ENCODE measurements at places on chromosomes 3 and 15. TPM values are rescaled to one million over a fixed set of nuclear protein-coding genes. Genes with fewer than 3 reads are reported as not detected.

DNA sequence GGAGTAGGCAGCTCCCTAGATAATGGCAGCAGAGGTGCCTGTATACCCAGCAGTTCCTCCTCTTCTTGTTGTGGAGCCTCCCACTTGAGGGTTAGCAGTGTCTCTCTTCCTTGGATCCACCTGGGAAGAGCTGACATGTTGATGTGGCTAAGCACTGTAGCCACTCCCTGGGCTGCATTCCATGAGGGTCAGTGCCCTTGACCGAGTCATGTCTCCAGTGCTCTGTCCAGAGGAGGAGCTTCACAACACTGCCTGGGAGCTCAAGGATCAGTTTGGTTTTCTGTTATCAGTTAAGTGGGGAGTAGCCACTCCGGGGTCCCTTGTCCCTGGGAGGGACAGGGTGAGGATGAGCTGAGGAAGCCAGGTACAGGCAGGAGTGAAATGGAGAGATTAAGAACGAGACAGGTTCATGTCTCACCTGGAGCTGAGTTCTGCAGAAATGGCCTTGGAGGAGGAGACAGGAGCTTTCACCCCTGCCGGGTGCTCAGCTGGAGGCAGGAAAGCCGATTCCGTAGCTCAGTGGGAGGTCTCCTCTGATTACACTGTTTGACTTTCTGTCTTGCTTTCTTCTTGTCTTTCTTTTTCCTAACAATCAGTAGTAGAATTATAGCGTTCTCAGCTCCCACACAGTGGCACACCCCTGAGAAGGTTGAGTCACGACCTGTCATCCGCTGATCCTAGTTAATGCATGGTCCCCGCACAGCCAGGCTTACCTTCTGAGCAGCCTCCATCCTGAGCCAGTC, 57.9 kb upstream of the SEC22A start:
- no peak for DNase-seq

DNA sequence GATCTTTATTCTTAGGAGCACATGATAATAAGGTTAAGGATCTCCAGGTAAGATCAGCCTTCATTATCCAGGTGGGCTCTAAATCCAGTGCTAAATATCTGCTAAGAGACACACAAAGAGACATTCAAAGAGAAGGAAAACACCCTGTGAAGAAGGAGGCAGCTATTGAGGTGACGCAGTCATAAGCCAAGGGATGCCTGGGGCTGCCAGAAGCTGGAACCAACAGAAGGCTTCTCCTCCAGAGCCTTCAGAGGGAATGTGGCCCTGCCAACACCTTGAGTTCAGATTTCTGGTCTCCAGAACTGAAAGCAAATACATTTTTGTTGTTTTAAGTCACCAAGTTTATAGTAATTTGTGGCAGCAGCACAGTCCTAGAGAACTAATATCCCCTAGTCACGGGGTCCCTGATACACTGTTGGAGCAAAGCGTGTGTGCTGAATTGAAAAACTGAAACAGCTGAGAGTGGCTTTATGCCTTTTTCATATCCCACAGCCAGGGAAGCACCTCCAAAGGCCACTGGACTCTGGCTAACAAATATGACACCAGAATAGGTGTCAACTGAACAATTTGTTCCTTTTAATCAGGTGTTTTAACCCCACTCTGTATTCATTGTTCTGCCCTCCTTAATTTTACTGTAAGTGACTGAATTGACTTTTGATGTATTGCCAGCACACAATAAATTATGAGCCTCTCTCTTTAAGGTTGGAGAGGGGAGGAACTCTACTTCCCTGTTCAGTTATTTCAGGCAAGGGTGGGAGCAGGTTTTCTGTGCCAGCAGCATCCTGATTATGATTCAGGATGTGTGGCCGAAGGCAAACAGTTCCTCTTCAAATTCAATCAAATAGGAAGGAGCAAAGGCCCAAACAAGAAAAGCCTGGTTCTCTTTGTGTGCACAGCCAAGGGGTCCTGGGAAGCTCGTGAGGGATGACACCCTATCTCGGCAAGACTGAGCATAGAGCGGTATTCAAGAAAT, 151.8 kb upstream of the HES1 start:
- DNase-seq: no peak

DNA sequence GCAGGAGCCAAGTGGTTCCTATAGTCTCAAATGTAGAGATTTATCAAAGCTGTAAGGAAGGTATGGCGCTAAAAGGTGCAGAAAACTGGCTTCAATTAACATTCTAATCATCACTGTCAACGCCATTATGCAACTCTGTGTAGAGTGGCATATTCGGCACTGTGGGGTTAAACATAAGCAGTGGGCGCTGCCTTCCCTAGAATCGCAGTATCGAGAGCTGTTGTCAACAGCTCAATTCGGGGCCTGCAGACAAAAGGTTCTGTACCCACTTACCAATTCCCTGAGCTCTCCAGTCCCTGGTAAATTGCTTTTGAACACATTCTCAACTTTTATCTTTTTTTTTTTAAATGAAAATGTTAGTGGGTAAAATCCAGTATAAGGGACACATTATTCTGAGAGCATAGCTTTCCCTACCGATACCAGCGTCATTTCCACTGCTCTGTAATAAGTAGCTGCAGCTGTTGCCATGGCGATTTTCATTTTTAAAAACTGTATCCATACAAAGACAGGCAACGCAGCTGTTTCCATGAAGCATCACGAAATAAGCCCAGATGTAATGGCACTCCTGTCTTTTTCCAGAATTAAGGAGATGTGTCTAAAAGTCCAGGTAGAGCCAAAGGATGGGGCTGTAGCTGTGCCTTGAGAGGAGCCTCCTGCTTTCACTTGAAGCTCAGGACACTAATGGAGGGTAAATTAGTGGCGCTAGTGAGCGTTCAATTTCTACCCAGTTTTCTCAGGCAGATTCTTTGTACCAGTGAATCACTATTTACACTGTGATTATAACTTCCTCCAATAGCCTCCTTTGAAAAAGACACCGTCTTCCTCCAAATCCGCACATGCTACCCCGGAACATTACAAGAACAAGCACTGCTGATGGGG, 250.3 kb downstream of the SLC9A9 start:
- no peak for DNase-seq

GRCh38 chr15:28983432-28984311, 97.9 kb downstream of the APBA2 start:
- no peak for DNase-seq

DNA sequence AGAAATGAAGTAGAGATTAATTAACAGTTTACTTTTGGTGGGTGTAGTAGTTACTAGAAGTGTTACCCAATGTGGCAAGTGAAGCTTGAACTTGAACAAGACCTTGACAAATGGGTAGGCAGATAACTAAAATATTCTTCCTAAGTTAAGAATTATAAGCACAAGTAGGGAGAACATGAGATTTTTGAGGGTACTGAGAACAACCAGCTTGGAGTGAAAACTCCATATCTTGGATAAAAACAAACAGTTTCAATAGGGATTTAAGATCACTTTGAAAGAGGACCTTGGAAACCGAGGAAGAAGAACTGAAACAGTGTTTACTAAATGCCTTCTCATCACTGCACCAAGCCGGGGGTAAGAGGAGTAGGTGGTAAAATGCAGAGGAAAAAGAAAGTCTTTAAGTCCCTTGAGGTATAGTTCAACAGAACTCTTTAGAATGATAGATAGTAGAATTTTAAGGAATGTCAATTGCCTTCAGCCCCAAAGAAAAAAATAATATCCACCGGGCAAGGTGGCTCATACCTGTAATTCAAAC, 496.7 kb downstream of the NAALADL2 start:
- no peak for DNase-seq

- DNase-seq: no peak
These were observed 140.7 kb downstream of the MECOM start for GRCh38 chr3:169522595-169523529.

OR5K2 gene
- polyA plus RNA-seq: 0.16 TPM

GRCh38 chr3:3516384-3516783, 282.8 kb upstream of the LRRN1 start:
- DNase-seq: no peak

HRH1 gene
- 1.7 TPM for polyA plus RNA-seq

Measured in left renal cortex interstitium (tissue), 4 donors.